ENCODE measurements at places on chromosomes 2 and 18.

DNA sequence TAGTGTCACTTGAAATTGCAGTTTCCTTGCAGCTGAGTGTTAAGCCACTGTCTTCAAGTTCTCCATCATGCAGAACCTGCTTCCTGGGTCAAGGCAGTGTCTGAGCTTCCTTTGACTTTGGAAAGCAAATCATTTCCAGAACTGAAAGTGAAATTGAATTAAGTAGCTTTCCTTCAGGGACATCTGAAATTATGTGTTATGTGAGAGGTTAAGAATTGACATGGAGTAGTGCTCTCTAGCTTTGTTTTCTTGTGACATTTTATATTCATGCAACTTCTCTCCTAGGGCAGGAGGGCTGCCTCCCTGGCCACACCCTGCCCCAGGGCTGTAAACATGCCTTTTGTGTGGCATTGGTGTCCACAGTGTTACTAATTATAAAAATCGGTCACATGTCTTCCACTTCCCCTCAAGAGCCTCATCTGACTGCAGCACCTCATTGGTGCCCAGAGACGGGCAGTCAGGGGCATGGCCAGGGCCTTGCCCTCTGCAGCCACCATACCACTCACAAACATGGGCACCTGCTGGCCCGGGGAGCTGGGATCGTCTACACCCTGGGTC, 14.4 kb downstream of the RAB12 start:
- peak; percentile 75 for DNase-seq

- DNase-seq = no peak
Measured at GRCh38 chr2:133977405-133977804, 276.5 kb upstream of the MGAT5 start.

DNA sequence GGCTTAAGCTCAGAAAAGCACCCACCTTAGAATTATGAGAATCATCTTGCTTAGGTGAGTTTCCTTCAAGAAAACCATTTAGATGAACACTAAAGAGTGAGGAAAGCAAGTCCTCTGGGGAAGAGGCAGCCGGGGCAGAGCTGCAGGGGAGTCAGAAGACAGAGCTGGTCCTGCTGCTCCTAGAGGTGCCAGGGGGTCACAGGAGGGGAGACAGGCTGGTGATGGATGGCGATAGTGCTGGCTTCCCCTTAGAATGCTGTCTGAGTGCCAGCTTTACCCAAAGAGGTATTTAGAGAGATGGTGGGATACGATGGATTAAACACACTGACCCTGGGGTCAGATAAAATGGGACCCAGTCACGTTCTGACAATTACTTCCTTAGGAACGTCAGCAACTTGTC, 269.4 kb downstream of the TDRD15 start:
- DNase-seq = no peak

GRCh38 chr18:3260995-3261372, 949 bp upstream of the MYL12B start:
- no peak for DNase-seq

- DNase-seq = no peak
Measured at GRCh38 chr2:238816291-238816690, 31.6 kb upstream of the TWIST2 start.

- no peak for DNase-seq
Measured at GRCh38 chr2:167253025-167253424, 364.7 kb downstream of the XIRP2 start.

DNA sequence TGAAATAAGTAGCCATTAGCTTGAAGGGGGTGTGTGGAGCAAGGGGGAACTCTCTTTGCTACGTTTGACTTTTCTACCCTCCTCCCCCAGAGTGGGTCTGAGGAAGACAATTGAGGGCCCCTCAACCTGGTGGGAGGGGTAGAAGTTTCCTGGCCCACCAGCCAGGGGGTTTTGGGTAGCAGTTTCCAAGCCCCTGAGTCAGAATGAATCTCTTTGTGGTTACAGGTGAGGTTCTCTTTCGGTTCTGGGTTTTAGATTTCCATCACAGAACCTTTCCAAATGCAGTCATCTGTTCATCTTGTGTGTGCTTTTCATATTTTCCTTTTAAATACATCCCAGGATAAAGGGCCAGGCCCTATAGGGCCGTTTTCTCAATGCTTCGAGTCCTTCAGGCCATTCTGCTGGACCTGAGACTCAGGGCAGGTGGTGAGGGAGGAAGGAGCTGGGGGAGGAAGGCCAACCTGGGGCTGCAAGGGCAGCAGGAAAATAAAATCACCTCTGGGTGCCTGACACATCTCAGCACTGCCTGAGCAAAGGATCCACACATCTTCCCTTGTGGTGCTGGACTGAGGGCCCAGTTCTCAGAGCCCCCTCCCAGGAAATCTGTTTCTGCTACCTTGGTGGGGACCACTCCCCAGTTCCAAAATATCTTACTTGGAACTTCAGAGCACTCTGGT, 4.7 kb downstream of the LBH start:
- DNase-seq = no peak

- no peak for DNase-seq
Measured at GRCh38 chr2:232925153-232925820, 55.2 kb downstream of the SNORC start.

DNA sequence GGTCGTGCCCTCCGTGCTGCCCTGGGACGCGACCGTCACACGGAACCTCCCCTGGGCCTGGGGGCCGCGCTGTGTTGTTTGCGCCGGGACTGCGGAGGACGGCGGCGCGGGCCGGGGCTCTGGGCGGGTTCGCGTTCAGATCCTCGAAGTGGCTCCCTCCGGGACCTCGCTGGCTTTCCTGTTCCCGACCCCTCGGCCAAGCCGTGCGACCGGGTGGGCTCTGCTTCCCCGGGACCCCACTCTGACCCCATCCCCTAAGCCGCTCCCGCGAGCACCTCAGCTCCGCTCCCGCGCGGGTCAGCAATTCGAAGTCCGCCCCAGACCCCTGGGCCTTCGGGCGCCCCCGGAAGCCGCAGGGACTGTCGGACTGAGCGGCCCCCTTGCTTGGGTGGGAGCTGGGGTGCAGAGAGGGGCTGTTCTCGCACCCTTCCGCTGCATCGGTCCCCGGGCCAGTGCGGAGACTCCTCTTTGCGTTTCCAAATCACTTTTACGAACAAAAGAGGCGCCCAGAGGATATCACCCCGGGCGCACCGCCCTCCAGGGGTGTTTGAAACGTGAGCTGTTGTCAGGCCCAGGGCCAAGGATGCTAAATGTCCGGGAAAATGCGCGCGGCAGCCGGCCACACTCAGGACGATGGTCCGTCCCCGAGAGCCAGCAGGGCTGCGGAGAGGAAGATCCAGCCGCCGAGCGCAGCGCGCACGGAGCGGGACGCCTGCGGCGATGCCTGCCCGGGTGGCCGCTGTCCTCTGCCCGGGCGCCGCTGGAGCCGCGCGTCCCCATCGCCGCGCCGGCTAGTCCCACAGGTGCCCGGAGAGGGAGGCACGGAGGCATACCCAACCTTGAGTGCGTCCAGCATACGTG, 73.5 kb downstream of the ZCCHC2 start:
- no peak for DNase-seq

- no peak for DNase-seq
Measured at GRCh38 chr2:73037947-73038585, 33.4 kb downstream of the SFXN5 start.

- peak; percentile 29 for DNase-seq
Measured at GRCh38 chr2:240463274-240463865, 27.9 kb downstream of the GPC1 start.

DNA sequence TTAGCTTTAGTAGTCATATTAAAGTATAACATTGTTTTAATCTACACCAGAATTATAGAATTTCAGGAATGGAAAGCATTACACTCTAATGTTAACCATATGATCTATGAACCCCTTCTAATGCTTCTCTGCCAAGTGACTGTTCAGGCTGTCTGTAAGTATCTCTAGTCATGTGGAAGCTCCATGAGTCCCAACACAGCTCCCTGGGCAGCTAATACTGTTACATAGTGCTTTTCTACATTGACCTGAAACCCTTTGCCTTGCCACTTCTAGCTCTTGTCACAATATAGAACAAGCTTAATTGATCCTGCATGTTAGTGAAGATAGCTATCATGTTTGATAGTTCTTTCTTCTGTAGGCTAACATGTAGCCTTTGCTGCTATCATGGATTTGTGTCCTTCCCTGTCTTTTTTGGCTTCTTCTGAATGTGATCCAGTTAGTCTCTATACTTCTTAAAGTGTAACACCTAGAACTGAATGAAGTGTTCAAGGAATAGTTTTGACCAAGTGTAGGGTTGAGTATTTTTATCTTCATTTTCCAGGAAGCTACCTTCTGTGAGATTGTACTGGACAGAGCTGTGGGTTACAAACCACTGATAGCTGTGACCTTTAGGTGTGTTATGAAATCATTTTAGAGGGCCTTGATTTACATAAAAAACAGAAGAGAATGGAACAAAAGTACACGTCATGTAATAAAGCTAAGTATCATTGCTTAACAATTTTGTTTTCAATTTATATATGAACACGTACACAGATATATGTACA, 23.7 kb downstream of the BABAM2 start:
- no peak for DNase-seq

DNA sequence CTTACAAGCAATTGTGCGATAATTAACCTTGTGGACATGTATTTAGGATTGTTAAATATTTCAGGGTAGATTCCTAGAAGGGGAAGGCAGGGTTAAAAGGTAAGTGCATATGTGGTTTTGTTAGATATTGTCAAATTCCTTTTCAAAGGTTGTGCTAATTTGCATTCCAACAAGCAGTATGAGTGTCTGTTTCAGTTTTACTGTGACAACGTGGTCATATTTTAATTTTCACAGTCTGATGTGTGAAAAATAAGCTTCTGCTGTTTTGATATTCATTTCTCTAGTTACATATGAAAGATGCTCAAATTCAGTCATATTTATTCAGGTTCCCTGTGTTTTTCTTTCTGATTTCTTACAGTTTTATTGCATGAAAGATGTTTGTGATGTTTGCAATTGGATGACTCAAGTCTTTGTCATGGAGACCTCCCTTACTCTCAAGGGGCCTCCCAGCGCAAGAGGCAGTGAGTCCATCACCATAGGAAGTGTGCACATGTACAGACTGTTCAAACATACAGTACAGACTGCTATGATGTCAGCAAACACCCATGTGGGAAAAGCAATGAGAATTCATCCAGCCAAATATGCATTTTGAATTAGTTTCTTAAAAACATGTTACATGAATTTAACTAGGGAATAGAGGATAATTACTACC, 310.8 kb downstream of the GALR1 start:
- no peak for DNase-seq

DNA sequence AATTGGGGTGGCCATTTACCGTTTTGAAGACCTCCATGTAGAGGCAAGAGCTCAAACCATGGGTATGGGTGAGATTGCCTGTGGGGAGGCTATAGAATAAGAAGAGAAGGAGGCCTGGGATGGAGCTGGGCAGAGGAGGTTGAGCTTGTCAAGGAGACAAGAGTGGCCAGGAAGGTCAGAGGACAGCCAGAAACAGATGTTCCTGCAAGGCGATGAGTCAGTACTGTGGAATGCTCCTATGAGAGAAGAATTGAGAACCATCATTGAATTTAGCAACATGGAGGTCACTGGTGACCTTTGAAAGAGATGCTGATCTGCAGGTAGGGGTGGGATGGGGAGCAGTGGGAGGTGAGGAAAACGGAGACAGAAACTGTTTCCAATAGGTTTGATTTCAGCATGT, 3.5 kb downstream of the ACSL3 start:
- no peak for DNase-seq

GRCh38 chr2:127932199-127932876, 46.6 kb upstream of the AMMECR1L start:
- DNase-seq = no peak

DNA sequence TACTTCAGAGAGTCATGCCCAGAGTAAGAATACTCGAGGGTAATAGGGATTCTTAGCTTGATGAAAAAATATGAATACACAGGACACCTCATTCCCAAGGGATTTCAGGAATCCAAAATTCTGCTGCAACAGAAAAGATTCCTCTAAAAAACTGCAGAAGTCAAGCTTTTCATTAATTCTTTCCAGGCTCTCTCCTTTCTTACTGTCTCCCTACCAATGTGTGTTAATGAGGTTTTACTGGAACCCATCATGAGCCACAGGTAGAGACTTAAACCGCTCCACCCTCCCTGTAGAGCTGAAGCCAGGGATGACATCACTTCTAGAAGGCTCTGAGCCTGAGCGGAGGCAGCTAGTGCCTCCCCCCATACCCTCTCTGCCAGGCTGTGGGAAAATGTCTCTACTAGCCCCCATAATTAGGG, 3.4 kb downstream of the SDC1 start:
- no peak for DNase-seq

DNA sequence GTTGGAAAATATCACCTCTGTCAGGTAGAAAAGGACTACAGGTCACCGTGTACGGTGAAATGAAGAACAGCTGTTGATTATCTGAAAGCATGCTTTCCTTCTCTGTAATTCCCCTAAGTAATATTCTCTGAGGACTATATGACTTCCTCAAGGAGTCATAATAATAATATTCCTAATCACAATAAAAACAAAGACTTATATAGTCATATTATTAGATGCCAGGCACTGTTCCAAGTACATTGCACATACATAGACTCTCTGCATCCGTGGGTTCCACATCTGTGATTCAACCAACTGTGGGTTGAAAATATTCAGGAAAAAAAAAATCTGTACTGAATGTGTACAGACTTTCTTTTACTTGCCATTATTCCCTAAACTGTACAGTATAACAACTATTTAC, 512.4 kb upstream of the ID2 start:
- no peak for DNase-seq

DNA sequence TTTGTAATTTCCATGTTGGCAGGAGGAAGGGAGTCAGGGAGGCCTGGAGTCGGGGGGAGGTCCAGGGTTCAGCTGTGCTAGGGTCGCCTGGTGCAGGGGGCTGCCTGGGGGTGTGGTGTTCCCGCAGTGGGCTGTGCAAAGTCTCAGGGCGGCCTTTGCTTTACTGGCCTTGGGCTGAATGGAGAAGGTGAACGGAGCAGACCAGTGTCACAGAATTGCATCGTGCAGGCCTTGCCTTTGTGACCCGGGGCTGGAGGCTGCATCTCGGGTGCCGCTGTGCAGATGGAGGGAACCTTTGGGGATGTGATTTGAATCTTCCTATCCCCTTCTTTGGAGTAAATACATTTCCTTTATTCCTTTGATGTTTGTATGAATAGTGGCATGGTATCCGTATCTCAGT, 8.8 kb downstream of the SNTG2 start:
- no peak for DNase-seq

GRCh38 chr2:14778015-14778414, 145.5 kb downstream of the LRATD1 start:
- no peak for DNase-seq

DNA sequence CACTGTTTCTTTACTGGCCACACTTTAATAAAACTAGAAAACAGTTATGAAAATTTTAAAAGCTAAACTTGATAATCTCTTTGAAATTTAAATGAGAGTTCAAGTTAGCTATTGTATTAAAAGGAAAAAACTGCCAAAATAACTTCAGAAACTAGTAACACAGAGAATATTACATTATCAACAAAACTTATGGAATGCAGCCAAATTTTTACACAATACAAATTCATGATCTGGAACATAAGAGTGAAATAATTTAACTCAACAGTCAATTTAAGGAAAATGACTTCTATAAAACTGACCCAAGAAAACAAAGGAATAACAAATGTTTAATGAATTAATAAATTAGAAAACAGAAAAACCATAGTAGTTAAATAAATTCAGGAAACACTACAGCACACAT, 65.0 kb downstream of the TCF4 start:
- no peak for DNase-seq
